PC-3 (cell line): ENCODE measurements at places on chromosomes 12 and 14.

DNA sequence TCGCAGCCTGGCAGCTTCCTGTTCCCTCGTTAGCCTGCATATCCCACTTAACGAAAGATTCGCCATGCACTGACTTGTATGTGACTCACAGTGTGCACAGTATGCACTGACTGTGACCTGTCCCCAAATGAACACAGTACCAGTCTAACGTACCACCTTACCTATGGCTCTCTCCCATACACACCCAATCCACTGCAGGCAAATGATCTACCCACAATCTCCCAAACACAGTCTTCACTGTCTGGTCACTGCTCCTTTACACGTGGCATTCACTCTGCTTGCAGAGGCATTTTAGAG is 163.5 kb upstream of the EEA1 start:
- DNase-seq: peak; percentile 64

DNA sequence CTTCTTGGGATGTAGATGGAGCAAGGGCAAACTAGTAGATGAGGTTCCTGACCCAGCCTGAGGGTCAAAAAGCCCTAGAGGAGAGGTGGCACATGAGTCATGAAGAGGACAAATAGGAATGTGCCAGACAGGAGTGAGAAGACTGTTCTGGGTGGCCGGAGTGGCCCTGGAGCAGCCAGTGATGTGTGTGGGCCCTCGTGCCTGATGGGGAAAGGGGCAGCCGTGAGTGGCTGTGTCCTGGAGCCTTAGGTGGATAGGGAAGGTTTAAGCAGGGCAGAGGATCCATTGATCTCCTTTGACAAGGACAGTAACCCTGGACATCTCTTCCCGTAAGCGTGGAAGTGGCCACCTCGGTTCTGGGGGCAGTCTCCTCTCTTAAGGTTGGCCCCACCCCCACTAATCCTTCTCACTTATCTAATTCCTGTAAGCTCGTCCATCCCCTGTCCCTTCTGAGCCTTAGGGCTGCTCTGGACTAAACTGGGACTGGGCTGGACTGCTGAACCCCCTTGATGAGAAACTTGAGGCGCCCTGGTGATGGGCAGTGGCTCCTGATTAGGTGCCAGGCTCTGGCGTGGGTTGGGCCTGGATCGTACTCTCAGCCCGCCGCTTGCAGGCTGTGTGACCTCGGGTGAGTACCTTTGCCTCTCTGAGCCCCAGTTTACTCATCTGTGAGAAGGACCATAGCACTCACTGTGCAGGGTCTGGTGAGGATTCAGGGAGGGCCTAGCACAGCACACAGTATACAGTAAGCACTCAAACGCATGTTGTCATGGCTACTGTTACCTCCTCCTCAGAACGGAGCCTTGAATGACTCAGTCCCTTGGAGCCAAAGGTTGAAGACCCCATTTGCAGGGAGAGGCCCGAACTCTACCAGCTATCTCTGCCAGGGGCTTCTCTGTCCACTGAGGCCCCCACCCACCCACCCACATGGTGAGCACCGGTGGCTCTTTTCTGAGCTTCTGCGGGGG is 4.0 kb downstream of the FAM222A start:
- no peak for DNase-seq

DNA sequence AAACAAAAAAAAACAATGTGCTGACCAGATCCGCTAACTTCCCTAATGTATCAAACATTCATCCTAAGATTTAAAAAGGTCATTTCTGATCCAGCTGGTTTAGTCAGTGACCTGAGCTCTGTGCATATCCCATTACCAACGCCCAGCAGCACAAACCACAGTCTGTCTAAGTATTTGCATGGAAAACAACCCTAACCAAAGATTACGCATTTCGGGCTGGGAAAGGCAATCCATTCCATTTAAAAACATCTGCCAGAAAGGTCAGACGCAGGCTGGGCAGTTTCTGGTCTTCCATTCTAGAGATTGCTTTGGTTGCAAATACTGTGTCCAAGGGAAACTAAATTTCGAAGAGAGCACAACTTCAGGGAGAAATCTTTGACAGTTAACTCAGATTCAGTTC is 234.9 kb downstream of the FLRT2 start:
- DNase-seq: peak; percentile 6

GRCh38 chr12:64720884-64721283 is 38.3 kb downstream of the GNS start:
- DNase-seq: no peak

GRCh38 chr14:51653079-51653774 is 1.5 kb downstream of the FRMD6 start:
- DNase-seq: peak; percentile 77

DNA sequence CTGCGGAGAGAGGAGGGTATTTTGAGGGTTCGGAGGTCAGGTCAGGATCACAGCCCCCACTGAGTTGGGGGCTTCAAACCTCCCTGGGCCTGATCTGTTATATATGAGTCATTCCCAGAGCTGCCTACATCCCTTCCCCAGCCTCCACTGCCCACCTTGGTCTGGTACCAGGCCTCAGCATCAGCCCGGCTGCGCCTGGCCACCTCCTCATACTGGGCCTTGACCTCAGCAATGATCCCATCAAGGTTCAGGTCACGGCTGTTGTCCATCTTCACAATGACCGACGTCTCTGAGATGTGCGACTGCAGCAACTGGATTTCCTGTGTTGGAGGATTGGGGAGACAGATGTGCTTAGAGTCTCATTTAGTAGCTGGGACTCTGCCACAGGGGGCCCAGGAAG is 4.2 kb downstream of the KRT84 start:
- DNase-seq: no peak

- DNase-seq: no peak
Measured at GRCh38 chr14:99006276-99006675, 265.7 kb downstream of the BCL11B start.

- DNase-seq: no peak
Measured at GRCh38 chr14:87113286-87113685, 879.7 kb downstream of the GALC start.

DNA sequence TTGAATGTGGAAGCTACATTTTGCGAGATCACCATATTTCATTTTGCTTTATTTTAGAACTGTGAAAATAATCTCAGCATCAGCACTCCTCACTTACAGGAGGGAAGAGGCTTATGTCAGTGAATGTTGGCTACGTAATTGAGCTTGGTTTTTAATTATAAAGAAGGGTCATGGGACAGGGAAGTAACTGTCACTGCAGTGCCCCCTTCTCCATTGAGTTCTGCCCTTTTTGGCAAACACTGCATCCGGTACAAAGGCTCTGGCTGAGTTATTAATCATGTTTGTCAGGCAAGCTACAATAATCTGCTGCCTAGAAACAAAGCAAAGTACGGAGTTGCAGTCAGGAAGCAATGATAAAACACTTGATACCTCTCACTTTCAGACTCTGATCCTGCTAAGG is 546.7 kb downstream of the SNAPC1 start:
- no peak for DNase-seq

- peak; percentile 60 for DNase-seq
Measured at GRCh38 chr12:77724367-77724957, 106.2 kb upstream of the NAV3 start.

GRCh38 chr12:85828576-85828975 is 7.6 kb downstream of the RASSF9 start:
- DNase-seq: no peak

DNA sequence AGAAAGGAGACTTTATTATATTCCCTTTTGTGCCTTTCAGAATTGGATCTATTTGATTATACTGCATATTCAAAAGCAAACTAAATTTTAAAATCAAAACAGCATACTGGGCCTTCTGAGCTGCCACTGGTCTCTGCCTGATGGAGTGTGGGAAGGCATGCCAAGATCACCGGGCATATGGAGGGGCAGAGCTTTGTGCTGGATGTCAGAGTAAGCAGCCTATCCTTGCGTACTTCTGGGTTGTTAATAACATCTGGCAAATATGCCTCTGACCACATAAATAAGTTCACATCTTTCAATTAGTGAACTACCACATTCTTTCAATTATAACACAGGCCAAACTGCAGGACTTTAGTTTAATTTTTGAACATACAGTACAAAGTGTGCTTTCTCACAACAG is 18.3 kb downstream of the MLH3 start:
- DNase-seq: no peak

GRCh38 chr14:69040353-69040752 is 61.3 kb upstream of the ACTN1 start:
- no peak for DNase-seq

GRCh38 chr12:105234197-105234596 is 1.8 kb downstream of the APPL2 start:
- no peak for DNase-seq

GRCh38 chr12:54398995-54399793 is 14.7 kb upstream of the ZNF385A start:
- DNase-seq: peak; percentile 92

DNA sequence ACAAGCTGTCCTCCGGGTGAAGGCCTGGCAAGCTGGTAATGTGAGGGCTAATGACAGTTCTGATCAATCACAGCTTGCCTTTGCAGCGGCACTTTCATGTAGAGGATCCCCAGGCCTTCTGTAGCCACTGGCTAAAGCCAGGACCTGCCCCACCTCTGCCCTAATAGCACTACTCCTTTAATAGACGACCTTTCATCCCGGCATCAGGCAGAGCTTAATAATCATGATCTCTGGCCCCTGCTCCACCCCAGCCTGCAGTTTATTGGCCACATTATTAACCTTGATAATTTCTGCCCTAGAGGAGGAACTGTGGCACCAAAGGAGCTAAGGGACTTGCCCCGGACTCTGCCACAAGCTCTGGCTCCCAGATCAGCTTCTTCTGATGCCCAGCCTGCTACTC is 142.3 kb upstream of the TBX3 start:
- DNase-seq: no peak

DNA sequence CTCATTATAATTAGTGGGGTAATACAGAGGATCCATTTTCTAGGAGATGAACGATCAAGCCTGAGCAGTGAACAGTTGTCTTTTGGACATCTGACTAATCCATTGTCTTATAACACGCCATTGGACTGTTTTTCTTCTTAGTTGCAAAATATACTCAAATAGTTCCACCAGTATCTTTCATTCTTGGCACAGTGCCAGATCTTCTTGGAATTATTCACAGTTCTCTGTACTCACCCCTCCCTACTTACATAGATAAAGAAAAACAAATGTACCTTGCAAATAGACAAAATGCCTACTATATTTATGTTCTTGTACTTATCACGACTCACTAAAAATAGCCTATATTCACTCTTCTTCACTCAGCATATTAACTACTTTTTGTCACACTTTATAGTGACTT is 3.8 kb downstream of the CBLN3 start:
- peak; percentile 67 for DNase-seq

GRCh38 chr12:81221681-81222080 is 143.8 kb downstream of the ACSS3 start:
- DNase-seq: no peak

DNA sequence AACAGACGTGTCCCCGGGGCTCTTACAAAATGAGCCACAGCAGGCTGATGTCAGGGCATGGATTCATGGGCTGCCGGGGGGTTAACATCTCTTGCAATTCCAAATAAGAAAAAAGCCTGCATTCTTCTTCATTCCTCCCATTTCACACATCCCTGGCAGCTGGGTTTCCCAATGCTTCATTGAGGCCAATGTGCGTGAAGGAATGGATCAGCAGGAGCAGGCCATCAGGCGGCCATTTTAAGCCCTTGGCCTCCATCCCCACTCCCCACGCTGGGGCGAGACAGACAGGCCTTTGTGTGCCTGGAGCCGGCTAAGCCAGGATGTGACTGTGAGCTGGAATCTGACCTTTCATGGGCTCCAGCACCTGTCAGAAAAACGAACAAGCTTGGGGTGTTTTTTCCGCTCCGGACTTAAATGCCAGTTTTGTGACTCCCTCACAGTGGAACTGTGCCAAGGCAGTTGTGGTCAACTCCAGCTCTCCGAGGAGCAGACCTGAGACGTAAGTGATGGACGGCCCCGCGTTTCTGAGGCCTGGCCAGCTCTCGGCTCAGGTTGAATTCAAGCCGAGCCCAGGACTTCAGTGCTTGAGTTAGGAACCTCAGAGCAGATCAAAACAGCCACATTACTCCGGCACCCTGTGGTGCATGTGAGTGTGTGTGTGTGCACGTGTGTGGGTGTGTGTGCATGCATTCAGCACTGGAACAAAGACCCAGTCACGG is 133.1 kb downstream of the TMEM30B start:
- peak; percentile 99 for DNase-seq

GRCh38 chr12:68483592-68484383 is 126.9 kb upstream of the RAP1B start:
- peak; percentile 55 for DNase-seq

DNA sequence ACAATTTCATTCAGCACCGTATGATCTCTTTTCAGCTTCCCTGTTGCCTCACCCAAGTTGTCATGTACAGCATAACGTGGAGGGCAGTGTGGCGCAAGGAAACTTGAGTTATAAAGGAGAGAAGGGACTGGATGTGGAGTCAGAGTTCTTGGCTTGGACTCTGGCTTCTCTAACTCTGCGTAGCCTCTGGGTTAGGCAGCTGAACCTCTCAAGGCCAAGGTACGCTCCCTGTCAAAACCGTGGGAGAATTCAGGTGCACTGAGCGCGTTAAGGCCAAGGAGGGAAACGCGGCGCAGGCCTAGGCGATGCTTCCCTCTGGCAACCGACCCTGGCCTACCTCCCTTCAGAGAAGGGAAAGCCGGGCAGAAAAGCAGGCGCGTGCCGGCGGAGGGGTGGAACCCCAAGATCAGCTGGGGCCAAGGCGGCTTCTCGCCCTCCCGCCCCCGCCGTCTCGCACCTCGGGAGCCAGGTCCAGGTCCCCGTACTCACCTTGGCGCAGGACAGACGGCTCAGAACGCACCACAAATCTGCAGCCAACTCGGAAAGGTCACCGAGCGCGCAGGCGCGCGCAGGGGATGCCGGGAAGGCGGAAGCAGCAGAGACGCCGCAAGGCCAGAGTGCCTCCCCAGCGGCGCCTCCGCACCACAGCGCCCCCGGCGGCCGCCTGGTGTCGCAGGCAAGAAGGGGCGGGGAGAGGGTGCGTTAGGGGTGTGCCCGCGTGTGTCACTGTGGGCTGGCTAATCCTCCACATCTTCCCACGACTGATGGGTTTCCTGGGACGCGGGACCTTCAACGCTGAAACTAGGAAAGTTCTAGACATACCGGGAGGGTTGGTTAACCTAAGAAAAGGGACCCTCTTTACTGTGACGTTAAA is 7.0 kb upstream of the TDRD9 start:
- DNase-seq: peak; percentile 96

DNA sequence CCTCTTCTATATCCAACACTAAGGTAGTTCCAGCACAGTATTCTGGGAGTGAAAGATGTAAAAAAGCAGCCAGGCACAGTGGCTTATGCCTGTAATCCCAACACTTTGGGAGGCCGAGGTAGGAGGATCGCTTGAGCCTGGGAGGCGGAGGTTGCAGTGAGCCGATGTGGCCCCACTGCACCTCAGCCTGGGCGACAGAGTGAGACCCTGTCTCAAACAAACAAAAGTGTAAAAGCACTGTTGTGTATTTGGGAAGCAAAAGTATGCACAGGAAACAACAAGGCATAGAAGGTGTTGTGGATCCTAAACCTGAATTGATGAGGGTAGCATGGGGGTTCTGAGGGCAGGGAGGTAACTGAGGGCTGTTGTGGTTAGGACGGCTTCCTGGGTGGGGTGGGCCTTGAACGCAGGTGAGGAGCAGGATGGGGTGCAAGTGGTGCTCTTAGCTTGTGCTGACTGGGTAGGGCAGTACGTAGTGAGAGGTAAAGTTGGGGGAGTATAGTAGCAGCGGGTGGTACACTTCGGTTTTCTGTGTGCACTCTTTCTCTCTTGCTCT is 64.2 kb downstream of the RASSF3 start:
- no peak for DNase-seq

GRCh38 chr14:106395456-106396050 is 869.2 kb downstream of the TMEM121 start:
- no peak for DNase-seq

GRCh38 chr14:104766863-104767633 is 14.1 kb downstream of the SIVA1 start:
- DNase-seq: no peak
